ENCODE measurements at places on chromosomes 3 and 15.

DNA sequence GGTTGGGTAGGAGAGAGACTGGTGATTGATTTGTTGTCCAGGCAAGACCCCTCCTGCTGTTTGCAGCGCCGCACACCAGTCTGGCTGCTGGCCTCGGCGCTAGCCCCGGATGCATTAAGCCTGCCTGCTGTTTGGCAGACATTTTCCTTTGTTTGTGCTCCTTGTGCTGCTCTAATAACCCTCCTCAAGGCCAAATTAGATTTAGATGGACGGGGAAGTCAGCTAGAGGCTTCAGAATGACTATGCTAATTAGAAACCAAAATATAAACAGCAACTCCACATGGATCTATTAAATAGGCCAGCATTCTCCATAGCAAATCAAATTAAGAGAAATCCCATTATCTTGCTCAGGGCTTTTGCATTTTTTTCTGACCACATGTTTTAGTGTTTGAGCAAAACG is 445.2 kb downstream of the SQOR start:
- no peak for DNase-seq

- DNase-seq: no peak
These were observed 43.2 kb downstream of the ARHGEF3 start for GRCh38 chr3:56758539-56758981.

GRCh38 chr3:165103616-165104015 is 25.3 kb upstream of the SI start:
- no peak for DNase-seq

DNA sequence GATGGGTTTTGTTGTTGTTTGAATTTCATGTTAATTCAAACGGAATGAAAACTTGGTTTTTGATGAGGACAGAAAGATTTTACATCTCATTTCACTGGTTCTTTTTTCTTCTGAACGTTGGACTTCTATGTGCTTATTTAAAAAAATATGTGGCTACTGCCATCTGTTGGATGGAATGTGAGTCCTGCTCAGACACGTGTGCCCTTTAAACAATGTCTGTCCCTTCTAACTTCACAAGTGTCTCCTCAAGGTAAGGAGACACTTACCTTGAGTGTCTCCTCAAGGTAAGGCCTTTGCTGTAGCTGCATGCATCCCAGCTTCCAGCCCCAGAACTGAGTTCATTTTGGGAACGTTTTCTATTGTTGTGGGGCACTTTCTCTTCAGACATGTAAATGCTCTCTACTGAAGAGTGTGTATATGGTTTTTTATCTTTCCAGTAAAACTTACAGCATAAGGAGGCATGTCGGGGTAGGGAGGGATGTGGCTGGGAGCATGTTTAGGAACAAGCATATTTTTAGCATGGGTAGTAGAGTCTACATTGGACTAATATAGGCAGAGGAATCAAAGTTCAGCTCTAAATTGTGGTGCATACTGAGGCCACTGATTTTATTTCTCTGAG is 63.1 kb upstream of the UBE3A start:
- DNase-seq: no peak

- DNase-seq: no peak
These were observed 114.5 kb upstream of the TNIK start for GRCh38 chr3:171574556-171575240.

GRCh38 chr3:46699676-46700523 is 1.3 kb upstream of the TMIE start:
- DNase-seq: peak; percentile 67

DNA sequence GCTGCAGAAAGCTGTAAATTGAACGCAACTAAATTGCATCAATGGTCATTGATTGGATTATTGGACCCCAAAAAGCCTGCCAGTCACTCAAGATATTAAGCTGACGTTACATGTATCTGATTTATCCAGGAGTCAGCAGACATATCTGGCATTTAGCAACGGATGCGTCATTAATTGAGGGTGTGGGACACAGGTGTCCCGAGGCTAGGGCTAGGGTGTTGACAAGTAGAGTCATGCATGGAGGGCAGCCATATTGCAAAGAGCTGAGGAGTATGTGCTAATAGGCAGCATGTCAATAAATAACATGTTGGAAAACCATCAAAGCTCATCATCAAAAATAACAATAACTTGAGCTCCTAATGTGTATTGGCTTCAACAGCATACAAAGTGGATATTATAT is 234.5 kb upstream of the GOLGA6L4 start:
- no peak for DNase-seq

GRCh38 chr15:87578776-87579175 is 677.8 kb downstream of the NTRK3 start:
- DNase-seq: no peak

All from psoas muscle (tissue), 8 donors.